ENCODE measurements at places on chromosomes 11 and 22.
A peak's percentile ranks its signal among the peaks of the same experiment; 100 is the strongest.

DNA sequence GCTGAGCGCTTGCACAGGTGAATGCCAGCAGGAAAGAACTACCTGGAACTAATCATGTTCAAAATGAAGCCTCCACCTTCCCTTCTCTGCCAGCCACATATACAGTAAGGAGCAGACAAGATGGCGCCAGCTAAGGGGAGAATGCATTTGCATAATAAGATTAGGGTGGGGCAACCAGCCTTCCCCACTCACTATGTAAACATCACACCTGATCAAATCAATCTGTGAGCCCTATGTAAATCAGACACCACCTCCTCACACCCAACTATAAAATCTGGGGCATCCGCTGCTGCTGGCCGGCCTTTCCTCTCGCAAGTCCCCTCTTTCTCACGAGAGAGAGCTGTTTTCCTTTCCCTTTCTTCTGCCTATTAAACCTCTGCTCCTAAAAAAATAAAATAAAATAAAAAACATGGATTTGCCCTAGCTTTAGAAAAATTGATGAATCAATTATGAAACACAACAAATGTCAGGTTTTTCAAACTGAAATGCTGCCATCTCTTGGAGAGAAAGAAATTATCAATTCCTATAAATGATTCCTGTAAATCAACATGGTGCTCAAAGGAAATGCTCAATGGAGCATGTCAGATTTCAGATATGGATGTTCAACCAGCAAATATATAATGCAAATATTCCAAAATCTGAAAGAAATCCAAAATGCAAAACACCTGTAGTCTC lies 108.9 kb downstream of the SGSM3 start:
- peak; percentile 47 for DNase-seq

- DNase-seq = no peak
These were observed 30.7 kb downstream of the HIRA start for GRCh38 chr22:19400881-19401280.

GRCh38 chr22:20013382-20013871 lies 3.2 kb downstream of the ARVCF start:
- DNase-seq = peak; percentile 74

DNA sequence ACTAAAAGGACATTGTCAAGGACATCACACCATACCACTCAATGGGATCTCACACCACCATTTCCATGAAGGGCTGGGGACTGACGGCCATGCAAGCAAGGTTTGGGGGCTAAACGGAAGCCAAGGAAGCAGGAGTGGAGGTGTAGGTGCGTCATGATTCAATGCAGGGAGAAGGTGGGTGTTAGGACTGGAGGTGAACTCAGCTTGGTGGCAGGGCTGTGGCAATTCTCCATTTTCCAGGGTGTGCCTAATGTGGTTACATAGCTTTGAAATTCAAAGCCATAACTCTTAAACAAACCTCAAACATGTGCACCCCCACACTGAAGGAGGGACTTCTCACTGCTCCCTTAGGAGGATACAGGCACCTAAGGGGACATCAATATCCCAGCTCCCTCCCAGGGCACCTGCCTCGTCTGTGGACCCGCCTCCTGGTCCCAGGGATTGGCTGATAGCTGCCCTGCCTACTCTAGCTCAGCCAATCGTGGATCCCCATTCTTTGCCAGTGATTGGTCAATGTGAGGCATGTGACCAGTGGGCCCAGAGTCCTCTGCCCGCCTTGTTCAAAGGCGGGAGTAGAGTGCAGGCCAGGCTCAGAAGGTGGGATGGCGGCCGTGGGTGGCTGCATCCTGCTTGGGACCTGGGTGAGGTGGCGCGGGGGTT lies 64.6 kb downstream of the CTTN start:
- DNase-seq = peak; percentile 64

- DNase-seq = no peak
These were observed 59.6 kb upstream of the PPARA start for GRCh38 chr22:46090631-46091201.

DNA sequence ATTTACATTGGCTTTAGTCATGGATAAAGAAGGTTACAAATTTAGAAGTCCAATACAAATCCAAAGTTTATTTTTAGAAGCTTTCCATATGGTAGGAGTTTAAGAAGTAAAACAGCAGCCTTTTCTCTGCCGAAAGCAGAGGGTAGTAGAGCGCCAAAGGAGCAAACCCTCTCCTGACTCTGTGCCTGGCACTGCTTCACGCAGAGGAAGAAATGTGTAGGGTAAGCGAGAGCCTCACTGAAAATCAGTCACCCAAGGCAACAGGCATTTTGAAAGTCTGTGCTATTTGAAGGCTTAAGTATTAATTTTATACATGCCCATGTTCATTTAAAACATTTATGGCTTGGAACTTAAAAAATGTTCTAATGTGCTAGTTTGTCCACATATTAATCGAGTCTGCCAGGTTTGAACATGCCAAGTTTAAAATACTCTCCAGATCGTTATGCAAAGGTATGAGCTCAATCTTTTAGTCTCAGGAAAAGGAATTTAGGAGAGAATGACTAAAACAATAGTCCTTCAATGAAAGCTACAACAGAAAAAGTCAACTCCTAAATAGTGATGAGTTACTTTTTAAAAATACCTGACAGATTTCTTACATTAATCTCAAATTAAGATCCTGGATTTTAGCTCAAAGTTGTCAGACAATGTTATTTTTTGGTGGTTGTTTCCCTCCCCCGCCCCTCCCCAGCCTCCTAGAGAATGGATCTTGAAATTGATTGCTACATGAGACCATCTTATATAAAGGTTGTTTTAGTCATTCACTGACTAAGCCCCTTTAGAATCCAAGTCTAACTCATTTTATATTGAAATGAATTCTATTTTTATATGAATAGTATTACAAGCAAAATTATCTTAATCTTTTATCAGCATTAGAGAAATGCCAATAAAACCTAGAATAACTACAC lies 38.7 kb downstream of the MRTFA start:
- peak; percentile 52 for DNase-seq

DNA sequence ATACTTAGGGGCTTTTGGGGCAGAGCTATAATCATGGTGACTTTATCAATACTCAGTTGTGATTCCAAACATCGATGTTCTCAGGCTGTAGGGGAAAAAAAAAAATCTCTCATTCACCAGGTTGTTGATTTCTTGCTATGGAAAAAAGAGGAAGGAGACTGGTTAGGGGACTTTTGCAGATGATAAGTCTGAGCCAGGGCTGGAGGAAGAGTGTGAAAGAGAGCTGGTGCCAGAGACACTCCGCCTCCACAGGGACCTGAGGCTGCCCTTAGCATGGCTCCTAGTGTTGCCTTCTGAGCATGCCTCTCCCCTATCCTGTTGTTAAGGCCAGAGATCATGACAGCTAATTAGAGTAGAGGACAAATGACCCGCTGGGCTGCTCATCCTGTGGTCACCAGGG lies 16.9 kb downstream of the UPB1 start:
- peak; percentile 64 for DNase-seq

GRCh38 chr11:111617286-111617685 lies 15.0 kb downstream of the SIK2 start:
- no peak for DNase-seq

DNA sequence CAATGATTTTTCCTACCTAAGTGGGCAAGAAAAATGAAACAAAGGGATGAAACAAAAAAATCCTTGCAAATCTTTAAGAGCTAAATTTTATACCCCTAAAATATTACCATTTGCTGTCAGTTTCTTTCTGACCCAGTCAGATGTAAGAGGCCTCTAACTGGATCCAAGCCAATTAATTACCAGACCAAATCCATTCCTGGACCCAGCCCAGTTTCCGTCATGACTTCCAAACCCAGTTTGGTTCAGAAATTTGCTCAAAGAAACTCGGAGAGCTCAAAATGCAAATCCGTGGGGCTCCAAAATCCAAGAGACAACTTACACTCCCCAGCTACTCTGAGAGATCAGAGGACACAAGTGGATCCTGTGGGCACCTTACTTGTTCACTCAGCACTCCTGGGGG lies 46.8 kb downstream of the TRIM44 start:
- DNase-seq = no peak

- DNase-seq = no peak
These were observed 12.0 kb downstream of the TSPO start for GRCh38 chr22:43163241-43163795.

GRCh38 chr11:4180441-4181183 lies 86.0 kb downstream of the RRM1 start:
- DNase-seq = no peak

- no peak for DNase-seq
These were observed 507.4 kb upstream of the RAG2 start for GRCh38 chr11:37105427-37105826.

DNA sequence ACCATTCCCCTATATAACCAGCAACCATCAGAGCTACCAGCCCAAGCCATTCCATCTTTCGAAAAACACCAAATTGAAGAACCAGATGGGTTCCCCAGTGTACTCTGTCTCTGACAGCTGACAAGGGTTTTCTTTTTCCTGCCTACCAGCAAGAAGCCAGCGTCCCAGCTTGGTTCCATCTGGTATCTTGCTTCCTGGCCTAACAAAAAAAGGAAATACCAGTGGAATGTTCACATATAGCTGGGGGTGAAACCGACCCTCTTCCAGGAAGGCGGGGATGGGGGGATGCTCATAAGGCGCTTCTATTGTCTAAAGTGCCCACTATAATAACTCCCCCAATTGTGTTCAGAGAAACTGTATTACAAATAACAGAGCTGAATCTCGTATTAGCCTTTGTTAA lies 172.3 kb downstream of the LDLRAD3 start:
- DNase-seq = no peak

Data from Karpas-422 (cell line).